ENCODE measurements at places on chromosomes 3 and 15. TPM values are rescaled to one million over a fixed set of nuclear protein-coding genes. Genes with fewer than 3 reads are reported as not detected.

GRCh38 chr3:38124324-38125122 is 12.4 kb downstream of the ACAA1 start:
- no peak for DNase-seq

- DNase-seq = no peak
Observed at GRCh38 chr3:178480274-178480673, 56.0 kb upstream of the KCNMB2 start.

- DNase-seq = no peak
Observed at GRCh38 chr3:138962854-138963560, 16.0 kb downstream of the FOXL2NB start.

PLA2G4D gene
- total RNA-seq = not detected

DNA sequence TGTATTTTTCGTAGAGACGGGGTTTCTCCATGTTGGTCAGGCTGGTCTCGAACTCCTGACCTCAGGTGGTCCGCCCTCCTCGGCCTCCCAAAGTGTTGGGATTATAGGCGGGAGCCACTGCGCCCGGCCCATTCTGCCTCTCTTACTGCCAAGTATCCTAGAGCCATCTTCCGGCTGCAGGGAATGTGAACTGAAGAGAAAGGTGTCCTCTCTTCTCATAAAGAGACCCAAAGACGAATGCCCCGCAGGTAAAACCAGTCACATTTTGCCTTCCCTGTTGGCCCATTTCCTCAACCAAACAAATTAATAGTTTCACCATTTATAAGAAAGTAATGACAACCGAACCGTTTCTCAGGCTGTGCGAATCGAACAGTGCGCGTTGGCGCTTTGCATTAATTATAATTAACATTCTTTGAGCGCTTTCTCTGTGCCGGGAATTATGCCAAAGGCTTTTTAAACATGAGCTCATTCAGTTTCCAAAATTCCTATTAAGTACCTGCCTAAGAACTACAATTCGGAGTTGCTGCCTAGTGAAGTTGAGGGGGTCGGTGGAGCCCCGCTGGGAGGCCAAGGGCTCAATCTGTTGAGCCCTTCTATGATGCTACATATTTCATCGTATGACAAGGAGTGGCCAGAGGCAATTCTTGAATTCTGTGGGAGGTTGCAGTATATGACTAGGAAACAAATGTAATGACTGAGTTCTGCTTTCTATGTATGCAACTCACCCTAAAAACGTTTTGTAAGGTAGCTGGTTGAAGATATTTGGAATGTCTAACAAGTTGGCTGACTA is 819 bp upstream of the RPL24 start:
- DNase-seq = no peak

MRAS gene
- total RNA-seq = 5.9 TPM

DNA sequence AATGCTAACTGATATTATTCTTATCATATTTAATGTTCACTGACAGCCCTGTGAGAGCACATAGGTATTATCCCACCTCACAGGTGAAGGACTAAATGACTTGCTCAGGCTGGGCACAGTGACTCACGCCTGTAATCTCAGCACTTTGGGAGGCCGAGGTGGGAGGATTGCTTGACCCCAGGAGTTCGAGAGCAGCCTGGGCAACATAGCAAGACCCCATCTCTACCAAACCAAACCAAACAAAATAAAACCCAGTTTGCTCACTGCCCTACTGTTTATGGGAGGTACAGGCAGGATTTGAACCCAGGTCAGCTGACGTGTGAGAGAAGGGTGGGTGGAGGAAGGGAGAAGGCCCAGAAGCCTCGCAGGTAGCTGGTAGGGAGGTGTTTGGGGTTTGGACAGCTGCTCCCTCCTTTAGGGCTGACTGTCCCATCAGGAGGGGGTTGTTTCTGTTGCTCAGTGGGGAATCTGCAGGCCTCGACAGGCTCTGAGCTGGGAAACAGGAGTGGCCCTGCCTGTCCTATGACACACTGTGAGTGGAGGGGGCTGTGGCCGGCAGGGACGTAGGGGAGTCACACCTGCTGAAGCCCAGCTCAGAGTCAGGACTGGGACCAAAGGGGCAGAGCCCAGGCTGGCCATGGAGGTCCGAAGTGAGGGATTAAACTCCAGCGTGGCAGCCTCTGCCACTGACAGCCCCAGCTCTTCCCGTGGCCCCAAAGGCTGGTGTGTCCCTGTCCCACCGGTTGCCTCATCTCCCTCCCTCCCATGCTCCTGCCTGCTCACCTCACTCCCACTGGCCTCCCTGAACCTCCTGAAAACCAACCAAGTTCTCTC is 25.3 kb downstream of the BHLHE40 start:
- no peak for DNase-seq

GRCh38 chr3:115099986-115100571 is 47.0 kb downstream of the ZBTB20 start:
- DNase-seq = peak; percentile 33
